ENCODE measurements at places on chromosomes 13 and 19.

GRCh38 chr19:6402837-6403608, 10.1 kb upstream of the GTF2F1 start:
- DNase-seq = peak; percentile 54

- peak; percentile 78 for DNase-seq
These were observed 104.1 kb downstream of the FRY start for GRCh38 chr13:32135655-32136054.

- peak; percentile 72 for DNase-seq
These were observed 56.1 kb upstream of the FREM2 start for GRCh38 chr13:38630780-38631179.

DNA sequence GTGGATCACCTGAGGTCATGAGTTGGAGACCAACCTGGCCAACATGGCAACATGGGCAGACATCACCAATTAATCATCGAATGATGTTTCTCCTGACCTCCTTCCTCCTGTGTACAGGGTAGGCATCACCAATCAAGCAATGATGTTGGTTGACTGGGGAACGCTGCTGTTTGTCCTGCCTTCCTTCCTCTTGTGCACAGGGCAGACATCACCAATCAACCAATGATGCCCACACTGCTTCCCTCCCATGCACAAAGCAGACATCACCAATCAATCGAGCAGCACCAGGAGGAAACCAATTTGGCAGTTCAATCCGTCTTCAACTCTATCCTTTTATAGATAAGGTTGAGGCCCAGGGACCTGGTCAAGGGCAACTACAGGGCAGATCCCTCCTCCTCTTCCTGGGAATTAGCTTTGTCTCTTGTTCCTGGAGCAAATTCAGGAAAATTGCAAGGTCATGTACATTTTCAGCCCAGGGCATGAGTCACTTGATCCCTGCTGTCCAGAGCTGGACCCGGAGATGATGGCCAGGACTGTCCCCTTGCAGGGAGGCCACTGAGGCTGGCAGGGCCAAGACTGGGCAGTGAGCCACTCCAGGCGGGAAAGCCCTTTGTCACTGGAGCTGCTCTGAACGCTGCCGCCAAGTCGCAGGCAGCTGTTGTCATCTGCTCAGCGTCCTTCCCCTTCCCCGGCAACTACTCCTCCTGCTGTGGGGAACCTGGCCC, 5.3 kb upstream of the CSNK1G2 start:
- DNase-seq = peak; percentile 34

GRCh38 chr19:40580619-40581018, 3.9 kb downstream of the SHKBP1 start:
- no peak for DNase-seq

DNA sequence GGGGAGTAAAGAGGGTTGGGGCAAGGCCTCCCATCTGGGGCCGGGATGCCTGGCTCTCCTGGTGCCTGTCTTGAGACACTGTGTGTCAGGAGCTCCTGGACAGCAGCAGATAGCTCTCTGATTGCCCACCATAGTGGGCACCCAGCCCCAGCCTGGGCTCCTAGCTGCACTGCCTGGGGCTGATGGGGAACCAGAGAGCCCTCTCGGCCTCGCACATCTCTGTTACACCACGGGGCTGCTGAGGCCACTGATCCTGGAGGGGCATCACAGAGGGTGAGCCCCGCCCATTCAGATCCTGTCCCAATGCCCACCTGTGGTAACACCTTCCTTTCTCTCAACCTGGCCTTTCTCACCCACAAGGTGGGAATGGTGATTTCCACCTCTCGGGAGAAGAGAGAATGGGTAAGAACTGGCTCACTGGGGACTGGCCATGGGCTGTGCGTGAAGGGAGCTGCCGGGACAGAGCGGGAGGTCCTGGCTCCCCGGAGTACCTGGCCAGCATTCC, 135.9 kb downstream of the URI1 start:
- no peak for DNase-seq

All from AG10803 (cell line).